Mucosa of gallbladder (tissue), 1 donor: ENCODE measurements at places on chromosomes 6 and 20.
A peak's percentile ranks its signal among the peaks of the same experiment; 100 is the strongest.

- no peak for DNase-seq
Measured at GRCh38 chr6:41655646-41656001, 17.4 kb downstream of the MDFI start.

GRCh38 chr6:72497186-72497585, 124.7 kb upstream of the KCNQ5 start:
- DNase-seq, result no peak

- DNase-seq, result no peak
Measured at GRCh38 chr6:126628125-126628524, 288.2 kb downstream of the CENPW start.

DNA sequence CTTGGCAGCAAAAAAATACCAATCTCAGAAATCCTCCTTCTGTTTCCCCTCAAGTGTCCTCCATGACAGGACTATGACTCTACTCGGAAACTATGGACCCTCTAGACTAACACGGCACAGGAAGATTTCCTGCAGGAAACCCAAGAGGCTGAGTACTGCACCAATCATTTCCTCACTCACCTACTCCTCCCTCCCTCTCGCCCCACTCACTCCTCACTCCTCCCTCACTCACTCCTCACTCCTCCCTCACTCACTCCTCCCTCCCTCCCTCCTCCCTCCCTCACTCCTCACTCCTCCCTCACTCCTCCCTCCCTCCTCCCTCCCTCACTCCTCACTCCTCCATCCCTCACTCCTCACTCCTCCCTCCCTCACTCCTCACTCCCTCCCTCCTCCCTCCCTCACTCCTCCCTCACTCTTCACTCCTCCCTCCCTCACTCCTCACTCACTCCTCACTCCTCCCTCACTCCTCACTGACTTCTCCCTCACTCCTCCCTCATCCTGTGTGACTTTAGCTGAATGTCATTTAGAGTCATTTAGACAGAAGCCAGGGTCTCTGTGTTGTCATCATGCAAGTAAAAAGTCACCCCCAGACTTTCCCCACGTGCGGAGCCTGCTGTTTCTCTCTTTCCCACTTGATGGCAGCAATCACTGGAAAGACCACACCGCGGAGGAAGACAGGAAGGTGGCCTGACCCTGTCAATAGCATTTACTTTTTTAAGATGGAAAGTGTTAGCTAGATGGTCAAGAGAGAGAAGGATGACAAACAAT, 226.8 kb upstream of the PDE10A start:
- peak; percentile 29 for DNase-seq

DNA sequence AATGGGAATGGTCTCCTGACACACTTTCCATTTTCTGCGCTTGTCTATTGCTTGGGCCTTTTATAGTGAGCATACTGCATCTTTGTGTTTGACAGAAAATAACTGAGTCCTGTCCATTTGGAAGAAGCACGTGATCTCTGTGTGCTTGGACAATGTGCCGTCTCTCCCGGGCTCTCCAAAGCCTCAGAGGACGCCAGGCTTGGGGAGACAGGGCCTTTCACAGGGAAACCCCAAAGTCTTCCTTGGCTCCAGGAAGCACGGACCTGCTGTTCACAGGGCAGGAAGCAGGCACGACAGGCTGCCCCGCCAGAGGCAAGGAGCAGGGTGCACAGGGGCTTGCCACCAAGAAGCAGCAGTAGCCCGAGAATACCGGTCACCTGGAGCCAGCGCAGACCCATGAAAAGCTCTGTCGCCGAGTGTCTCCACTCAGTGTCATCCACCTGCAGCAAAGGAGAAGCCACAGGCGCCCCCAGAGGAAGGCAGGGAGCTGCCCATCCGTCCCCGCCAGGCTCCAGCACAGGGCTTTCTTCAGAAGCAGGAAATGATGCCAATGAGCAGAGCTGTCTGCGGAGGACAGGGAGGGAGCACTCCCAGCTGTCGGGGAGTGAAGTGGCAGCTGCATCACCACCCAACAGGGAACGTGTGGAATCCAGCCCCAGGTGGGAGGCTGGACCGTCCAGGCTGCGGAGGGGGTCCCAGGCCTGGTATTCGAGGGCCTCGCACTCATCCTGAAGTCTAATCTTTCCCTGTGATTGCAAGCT, 135.1 kb downstream of the AGPAT4 start:
- DNase-seq, result no peak

DNA sequence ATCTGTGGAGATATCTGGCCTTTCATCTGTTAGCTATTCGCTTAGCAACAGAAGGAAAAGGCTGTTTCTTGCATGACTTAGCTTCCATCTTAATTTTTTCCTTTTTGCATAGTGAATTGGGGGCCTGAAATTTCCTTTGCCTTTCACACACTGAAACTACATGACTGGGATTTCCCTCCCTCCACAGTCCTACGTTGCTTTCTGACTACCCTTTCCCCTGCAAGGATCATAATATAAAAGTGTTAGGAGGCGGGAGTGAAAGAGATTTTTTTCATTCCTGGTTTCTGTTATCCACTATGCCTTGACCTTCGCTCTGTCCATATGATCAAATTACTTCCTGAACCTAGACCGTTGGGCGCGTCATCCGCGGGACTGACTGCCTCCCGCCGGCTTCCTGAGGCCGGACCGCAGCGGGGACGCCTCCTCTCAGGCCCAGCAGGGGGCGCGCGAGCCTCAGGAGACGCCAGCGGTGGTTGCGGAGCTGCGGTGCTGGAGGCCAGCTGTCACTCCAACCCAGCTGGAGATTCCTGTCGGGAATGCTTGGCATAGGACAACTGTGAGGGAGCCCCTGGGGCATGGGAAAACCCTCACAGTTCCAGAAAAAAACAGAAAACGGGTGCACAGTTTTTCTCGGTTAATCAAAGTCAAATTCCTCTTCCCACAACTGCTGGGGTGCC, 55.6 kb downstream of the MEP1A start:
- DNase-seq, result peak; percentile 88

- no peak for DNase-seq
Measured at GRCh38 chr6:17836293-17836692, 129.6 kb upstream of the NUP153 start.

- DNase-seq, result no peak
Measured at GRCh38 chr6:37723016-37723415, 25.3 kb upstream of the MDGA1 start.

- no peak for DNase-seq
Measured at GRCh38 chr6:41894366-41895299, 542 bp downstream of the USP49 start.

DNA sequence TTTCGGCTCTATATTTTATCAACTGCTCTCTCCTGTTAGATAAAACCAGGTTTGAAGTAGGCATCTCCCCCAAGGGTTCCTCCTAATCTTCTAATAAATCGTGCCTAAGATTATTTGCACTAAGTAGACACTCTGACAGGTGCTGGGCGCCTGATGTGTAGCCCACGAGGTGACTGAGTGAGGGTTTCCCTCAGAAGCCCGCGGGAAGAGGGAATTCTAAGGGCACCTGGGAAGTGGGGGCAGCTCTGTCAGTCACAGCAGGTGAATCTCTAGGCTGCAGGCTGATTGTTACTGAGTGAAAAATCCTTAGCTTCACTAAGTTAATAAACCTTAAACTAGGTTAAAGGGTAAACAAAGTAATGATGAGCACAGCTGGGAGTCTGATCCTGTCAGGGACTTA, 68.2 kb downstream of the PXDC1 start:
- DNase-seq, result no peak

DNA sequence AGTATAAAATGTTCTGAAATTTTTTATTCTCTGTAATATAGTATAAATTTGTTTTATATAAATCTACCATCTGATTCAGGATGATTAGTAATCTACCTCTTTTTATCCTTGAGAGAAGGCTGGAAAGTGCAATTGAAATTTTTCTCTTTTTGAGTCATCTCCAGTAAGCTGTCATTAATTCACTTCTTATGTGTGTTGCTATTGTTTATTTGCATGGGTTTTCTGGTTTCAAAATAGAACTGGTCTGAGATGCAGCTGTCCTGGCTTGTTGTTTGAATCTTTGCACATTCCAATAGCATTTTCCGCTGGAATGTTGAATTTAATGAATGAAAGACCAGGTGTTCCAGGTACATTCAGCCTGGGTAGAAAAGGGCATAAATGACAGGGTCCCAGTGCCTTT, 24.3 kb upstream of the TAB2 start:
- no peak for DNase-seq

DNA sequence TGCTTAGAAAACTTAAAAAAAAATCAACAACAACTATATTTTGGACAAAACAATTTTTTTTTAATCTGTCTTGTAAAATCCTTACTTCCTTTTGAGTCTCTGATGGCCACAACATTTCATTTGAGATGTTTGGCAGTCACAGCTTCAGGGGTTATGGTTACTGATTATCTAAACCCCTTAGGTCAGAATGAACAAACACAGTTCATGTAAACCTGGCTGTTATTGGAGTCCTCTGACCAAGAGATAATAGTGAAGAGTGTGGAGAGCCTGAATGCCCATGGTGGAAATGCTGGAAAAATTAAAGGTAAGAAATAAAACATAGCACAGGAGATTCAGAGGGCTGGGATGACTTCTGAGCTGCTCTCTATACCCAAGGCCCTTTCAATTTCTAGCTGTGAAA, 38.2 kb downstream of the TMX4 start:
- DNase-seq, result no peak

DNA sequence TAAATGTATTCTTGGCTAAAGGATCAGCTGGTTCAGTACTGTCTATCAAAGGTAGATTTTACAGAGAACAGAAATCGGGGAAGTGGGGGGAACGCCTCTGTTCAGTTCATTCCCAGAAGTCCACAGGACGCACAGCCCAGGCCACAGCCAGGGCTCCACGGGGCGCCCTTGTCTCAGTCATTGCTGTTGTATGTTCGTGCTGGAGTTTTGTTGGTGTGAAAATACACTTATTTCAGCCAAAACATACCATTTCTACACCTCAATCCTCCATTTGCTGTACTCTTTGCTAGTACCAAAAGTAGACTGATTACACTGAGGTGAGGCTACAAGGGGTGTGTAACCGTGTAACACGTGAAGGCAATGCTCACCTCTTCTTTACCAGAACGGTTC, 29.9 kb downstream of the TXNDC5 start:
- DNase-seq, result no peak

- DNase-seq, result no peak
Measured at GRCh38 chr6:133741375-133741861, 147.5 kb upstream of the TCF21 start.

GRCh38 chr6:13873288-13874190, 51.2 kb upstream of the RNF182 start:
- DNase-seq, result peak; percentile 44

GRCh38 chr6:12293931-12294807, 4.0 kb downstream of the EDN1 start:
- DNase-seq, result no peak

GRCh38 chr6:125790358-125791150, at the start of gene NCOA7:
Gene NCOA7 (plus strand): TSS chr6:125790960. CDS start chr6:125815355, 24,395 bp downstream.
- peak; percentile 82 for DNase-seq

GRCh38 chr6:16481697-16482399, 243.5 kb downstream of the GMPR start:
- DNase-seq, result no peak

- DNase-seq, result no peak
Measured at GRCh38 chr6:166166314-166167257, 1.1 kb downstream of the TBXT start.
